Fibroblast of skin of left biceps (primary cell): ENCODE measurements at places on chromosomes 5 and 9.

DNA sequence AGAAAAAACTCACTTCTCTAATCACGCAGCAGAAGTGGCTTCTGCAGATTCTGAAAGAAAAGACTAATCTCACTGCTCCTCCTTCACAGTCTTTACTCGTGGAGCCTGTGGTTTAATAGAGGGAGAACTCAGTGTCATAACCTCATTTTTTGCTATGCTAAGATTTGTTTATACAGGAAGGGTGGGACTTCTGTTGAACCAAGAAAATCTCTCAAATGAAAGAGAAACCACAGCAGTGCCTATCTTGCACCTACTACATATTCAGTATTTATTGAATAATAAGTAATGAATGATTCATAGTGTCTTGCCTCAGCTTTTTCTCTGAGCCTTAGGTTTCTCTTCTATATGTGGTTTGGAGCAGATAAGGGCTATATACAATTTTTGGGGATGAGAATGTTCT is 136.1 kb upstream of the DMAC1 start:
- DNase-seq = no peak

DNA sequence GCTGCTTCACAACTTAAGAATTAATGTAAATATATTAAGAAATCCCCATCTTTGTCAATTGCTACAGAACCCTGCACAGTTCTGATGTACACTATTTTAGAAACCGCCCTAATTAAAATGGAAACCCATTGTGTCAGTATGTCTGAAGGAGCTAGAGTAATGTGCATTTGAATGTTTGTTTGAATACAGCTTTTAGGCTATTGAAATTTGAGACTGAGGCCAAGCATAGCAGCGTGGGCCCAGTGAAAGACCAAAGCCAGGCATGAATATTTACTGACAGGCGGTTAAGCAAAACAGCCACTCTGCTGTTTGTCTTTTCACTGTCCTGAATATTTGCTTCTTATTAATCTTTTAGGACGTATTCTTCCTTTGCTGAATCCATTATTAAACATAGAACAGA is 252.3 kb downstream of the IZUMO3 start:
- DNase-seq = no peak

GRCh38 chr5:151686674-151687407 is at the start of gene SPARC:
Gene SPARC (minus strand): TSS chr5:151686915. CDS start chr5:151676188, 10,727 bp downstream.
- DNase-seq = peak; percentile 89

DNA sequence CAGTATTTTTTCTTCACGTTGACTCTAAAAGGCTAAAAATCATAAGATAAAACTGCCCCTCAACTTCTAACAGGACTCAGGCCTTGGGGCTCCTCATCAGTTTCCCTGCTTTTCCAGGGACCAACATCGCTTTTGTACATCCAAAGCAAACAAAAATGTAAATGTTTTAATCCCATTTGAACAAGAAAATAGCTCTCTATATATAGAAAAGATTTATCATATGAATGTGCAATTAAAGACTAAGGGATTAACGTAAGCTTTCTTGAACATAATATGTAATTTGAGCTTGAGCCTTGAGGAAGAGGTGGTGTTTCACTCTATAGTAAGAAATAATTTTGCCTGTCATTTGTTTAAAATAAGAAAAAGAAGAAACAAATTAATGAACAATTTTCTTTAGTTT is 547.2 kb upstream of the ACO1 start:
- no peak for DNase-seq

GRCh38 chr9:114214686-114215414 is 59.5 kb downstream of the COL27A1 start:
- no peak for DNase-seq

- DNase-seq = no peak
Observed at GRCh38 chr5:53170746-53171349, 61.3 kb upstream of the MOCS2 start.

DNA sequence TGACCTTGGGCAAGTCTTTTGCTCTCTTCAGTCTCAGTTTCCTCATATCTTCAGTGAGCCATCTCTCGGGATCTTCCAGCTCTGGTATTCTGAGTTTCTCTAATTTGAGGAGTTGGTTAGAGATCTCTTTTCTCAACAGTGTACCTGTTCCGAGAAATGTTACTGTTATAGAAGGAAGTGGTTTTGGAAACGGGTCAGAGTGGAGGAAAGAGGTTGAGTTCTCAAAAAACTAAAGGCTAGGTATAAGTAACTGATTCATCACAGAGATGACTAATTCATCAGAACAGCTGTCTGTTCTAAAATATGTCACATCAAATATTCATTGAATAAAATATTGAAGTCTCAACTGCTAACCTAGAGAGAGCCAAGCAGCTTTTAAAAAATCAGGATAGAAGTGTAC is 106.6 kb downstream of the PALM2AKAP2 start:
- no peak for DNase-seq

GRCh38 chr9:110744715-110745384 is 76.3 kb downstream of the MUSK start:
- DNase-seq = peak; percentile 95
